ENCODE measurements at places on chromosomes 6 and 20.

DNA sequence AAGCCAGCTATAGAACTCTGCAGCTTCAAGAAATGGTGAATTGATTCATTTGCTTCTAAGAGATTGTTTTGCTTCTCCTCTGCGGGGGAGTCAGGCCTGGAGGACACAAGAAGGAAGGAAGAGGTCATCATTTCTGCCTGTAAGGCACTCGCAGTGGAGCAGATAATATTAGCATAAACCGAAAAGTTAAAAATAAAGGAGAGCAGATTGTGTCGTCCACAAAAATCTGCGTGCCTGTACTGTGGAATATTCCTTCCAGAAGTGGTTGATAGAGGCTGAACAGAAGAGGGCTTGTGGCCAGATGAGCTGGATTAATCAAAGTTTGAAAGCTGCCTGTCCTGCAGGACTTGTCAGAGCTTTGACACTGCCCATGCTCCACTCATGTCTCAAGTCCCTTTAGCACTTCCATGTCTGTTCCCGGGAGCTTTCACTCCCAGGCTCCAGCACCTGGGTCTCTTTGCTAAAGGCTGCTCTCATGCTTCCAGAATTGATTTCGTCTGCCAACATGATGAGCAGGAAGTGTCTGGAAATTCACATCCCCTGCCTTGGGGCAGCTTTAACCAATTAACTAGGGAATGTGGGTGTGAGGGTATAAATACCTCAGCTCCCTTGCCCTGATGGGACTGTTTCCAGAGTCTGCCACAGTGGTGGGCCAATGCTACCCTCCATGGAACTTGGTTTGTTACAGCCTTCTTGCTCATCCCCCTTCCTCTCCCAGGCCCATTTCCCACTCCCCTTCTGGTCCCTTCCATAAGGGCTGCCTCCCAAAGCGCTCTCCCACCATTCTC, 65.1 kb upstream of the STX16 start:
- no peak for DNase-seq

GRCh38 chr6:36577301-36577700, 16.9 kb upstream of the SRSF3 start:
- no peak for DNase-seq

GRCh38 chr20:1897541-1897940, 2.3 kb downstream of the SIRPA start:
- DNase-seq = no peak

GRCh38 chr6:164087211-164087610, 672.7 kb downstream of the QKI start:
- no peak for DNase-seq

DNA sequence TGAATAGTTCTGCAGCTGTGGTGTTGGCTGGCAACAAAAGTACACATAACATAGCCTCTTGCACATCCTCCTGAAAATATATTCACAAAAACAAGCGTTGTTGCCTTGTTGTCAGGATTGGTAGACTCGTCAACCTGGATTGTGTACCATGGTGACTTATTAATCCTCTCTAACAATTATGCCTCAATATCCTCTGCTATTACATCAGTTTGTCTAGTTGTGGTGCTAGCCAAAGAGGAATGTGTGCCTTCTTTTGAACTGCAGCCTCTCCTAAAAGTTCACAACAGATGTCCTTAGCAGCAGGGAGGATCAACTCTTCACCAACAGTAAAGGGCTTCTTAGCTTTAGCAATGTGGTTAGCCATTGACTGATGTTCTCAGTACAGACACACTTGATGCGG, 3.6 kb upstream of the SF3B5 start:
- no peak for DNase-seq

GRCh38 chr6:124917769-124918168, 44.5 kb upstream of the RNF217 start:
- DNase-seq = no peak

Measured in iPS DF 19.7 (cell line).